Urinary bladder (tissue), 4 donors: ENCODE measurements at places on chromosomes 16 and 17.

DNA sequence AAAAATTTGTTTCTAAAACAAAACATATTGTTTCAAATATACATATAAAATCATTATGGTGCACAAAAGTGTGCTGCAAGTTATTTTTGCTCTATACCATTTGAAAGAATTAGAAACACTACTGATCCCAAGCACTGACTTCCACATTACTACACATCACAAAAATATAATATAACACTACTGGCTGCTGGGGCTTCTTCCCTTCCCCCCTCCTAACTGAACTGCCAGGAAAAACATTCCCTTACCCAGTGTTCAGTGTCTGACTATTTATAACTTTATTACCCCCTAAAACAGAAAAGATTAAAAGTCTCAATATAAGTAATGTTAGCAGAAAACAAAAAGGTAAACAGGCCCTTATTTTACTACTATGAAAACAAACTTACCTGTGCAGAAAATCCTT is 36.9 kb downstream of the GPATCH8 start:
- no peak for DNase-seq

GRCh38 chr17:69712801-69713311 is 298.4 kb downstream of the MAP2K6 start:
- no peak for DNase-seq

DNA sequence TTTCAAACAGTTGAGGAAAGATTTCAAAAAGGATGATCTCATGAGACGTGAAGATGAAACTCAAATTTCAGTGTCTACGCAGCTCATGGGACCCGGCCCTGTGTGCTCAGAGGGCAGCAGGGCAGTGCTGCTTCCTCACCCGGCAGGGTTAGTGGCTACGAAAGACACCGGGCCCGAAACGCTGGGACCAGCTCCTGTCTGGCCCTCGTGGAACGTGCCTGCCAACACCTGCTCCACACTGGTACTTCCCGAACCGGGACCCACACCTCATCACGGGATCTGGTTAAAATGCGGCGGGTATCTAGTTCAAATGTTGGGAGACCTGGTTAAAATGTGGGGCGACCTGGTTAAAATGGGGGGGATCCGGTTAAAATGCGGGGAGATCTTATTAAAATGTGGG is 18.7 kb downstream of the DNASE1 start:
- no peak for DNase-seq

DNA sequence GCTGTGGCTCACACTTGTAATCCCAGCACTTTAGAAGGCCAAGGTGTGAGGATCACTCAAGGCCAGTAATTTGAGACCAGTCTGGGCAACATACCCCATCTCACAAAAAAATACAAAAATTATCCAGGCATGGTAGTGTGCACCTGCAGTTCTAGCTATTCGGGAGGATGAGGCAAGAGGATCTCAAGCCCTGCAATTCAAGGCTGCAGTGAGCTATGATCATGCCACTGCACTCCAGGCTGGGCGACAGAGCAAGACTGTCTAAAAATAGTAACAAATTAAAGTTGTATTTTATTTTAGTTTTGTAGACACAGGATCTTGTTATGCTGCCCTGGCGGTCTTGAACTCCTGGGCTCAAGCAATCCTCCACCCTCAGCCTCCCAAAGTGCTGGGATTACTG is 18.2 kb downstream of the USP31 start:
- no peak for DNase-seq

- DNase-seq = no peak
Observed at GRCh38 chr16:11402745-11403533, 57.7 kb downstream of the RMI2 start.

- DNase-seq = no peak
Observed at GRCh38 chr17:4332296-4332970, 34.0 kb downstream of the UBE2G1 start.
